Activated T-helper 17 cell treated with anti-CD3 and anti-CD28 coated beads, Interleukin-2, amount 50 U/mL, for 72 hours (primary cell): ENCODE measurements at places on chromosomes 2 and 18. TPM values are rescaled to one million over a fixed set of nuclear protein-coding genes. Genes with fewer than 3 reads are reported as not detected.

- ATAC-seq, result no peak
These were observed 155.2 kb downstream of the AGPS start for GRCh38 chr2:177547772-177548171.

DNA sequence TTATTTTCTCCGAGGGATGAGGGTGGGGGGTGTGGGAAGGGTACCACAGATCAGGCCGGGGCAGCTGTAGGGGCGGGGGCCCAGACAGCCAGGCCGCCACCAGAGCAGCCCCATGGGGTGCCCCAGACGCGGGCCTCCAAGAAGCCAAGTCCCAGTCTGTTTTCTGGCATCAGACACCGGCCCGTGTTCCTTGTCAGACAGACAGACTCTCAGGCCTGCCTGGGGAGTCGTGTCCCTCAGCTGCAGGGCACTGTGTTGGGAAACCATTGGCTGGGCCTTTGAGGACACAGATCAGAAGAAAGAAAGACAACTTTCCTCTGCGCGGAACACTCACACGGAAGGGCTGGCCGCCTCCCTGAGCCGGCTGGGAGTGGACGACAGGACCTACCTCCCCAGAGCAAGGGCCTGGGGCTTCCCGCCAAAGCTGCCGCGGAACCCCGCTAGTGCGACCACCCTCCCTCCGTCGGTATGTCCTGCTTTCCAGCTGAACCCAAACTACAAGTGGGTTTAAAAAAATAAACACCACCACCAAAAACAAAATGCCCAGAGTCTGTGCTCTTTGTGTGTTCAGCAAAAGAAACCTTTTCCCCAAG is 88.0 kb downstream of the SMAD7 start:
- no peak for ATAC-seq

DNA sequence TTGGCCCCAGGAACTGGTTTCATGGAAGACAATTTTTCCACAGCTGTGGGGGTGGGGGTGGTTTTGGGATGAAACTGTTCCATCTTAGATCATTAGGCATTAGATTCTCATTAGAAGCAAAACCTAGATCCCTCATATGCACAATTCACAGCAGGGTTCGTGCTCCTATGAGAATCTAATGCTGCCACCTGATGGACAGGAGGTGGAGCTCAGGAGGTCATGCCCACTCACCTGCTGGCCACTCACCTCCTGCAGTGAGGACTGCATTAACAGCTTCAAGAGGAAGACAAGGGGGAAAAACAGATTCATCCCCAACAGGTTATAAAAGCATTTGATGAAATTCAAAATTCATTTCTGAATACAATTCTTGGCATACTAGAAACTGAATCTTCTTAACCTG is 38.5 kb downstream of the THAP4 start:
- ATAC-seq, result no peak

DNA sequence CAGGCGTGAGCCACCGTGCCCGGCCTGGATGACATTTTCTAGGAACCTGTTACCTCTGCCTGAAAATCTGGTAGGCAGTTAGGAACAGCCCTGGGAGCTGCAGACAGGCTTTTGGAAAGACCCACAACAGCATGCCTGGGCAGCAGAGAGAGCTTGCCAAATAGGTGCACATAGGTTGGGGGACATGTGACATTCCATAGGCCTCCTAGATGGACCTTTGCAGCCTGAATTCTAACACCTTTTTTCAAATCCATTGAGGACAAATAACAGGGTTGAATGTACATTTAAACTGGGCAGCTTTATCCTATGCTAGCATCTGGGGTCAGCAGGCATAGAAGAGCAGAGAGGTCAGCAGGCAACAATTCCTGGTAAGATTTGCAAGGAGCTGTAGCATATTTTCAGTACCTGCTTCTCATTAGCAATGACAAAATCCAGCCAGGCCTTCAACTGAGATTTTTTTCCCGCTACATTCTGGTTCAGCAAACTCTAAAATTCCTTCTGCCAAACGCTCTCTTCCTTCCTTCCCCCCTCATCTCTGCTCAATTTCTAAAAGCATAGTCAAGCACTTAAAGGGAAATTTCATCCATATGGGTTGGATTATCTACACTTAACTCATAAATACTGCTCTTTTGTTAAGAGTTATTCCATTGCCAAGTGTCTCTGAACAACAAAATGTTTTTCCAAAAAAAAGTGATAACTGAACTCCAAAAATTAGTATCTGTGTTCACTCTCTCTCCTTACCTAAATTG is 75.2 kb downstream of the SOWAHC start:
- no peak for ATAC-seq

DNA sequence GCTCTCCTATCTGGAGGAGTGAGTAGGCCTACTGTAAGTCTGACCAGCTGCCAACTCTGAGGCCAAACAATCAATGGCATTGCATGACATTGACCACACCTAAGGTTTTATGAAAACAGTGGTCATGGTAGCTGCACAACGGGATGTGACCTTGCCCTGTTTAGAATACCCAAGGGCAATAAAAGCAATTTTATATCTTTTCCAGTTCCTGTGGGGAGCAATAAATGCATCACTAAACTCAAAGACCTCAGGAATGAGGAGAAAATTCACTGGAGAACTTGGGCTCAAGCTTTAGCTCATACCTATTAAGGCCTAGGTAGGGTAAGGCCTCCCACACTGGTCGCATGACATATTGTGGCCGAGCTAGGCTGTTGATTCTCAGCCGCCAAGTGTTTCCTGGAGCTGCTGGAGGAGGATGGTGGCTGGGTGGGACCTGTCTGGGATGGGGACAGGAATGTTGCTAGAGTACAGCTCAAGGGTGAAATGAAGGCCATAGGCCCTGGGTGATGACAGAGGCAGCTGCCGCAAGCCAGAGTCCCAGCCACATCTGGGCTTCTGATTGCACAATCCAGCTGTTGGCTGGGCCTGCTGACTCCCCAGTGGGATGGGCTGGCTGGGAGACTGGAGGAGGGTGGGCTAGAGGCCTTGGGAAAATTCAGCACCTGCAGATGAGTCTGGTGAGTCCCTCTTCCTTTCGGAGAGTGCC is 313.7 kb downstream of the CYP26B1 start:
- no peak for ATAC-seq

GRCh38 chr18:68564351-68564750 is 150.6 kb downstream of the TMX3 start:
- no peak for ATAC-seq

Gene AQP12A
- total RNA-seq, result not detected

Gene DAW1
- total RNA-seq, result not detected

Gene OSBPL6
- total RNA-seq, result 0.77 TPM
